Tongue (tissue), 3 donors: ENCODE measurements at places on chromosomes 2 and 18. TPM values are rescaled to one million over a fixed set of nuclear protein-coding genes. Genes with fewer than 3 reads are reported as not detected.

- DNase-seq, result no peak
Measured at GRCh38 chr18:48909721-48910120, 41.0 kb downstream of the SMAD7 start.

GRCh38 chr2:241678307-241678706, 8.3 kb downstream of the DTYMK start:
- no peak for DNase-seq

DNA sequence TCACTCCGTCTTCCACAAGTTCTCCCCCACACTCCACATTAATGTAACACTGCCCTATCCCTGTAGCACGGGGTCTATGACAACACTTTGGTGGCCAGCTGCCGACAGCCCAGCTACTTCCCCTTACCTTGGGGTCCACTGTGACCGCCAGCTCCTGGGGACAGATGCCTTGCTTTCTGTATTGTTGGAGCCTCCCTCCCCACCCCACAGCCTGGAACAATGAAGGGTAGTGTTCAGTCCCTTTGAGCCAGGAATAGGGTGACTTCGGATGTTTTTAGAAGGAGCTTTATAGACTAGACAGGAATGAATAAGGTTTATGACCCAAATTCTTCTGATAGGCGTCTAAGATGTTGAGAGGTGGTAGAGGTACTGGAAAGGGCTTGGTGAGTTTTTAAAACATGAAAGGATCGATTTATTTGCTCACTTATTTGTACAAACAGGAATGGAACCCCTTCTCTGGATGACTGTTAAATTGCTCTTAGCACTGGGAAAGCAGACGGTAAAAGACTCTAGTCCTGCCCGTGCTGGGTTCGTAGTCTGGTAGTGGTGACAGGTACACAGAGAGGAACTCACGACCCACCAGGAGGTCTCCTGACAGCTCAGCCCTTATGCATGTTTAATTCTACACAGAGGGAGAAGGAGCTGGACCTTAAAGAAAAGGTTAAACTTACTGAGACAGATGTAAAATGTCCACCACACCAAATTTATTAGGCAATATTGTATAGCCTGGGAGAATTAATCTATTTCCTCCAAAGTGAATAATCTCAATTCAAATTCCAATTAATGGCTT, 90.9 kb downstream of the MYCN start:
- DNase-seq, result no peak

GRCh38 chr2:45674035-45674816, 22.8 kb downstream of the PRKCE start:
- DNase-seq, result no peak

DNA sequence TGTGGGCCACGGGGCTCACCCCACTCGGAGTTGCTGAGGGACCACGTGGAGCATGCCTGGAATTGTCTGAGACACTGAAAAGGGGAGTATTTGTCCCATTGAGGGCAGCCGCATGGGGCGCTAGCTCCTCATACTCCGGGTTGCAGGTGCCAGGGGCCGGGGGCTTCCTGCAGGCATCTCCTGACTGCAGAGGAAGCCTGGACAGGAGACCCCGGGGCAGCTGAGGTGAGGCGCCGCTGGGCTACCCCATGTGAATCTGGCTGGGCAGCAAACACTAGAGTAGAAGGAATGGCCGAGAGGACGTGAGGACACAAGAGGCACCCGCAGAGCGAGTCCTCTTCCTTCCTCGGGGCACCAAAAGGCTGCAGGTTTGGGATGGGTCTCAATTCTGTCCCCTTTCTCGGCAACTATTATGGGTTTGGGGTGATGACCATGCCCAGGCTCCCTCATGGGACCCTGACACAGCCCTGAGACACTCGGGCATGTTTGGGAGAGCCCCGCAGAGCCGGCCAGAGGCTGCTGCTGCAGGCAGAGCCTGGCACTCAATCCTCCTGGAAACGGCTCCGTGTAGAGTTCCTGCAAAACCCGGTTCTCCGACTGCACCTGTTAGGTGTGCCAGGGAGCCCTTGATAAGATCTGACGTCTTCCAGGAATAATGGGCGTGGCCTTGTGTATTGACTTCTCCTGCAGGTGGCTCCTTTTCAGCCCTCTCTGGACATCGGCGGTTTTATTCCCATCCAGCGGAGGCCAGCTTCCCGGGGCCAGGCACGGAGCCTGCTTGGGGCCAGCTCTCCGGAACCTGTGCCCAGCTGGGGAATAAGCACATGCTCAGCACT, 77.0 kb downstream of the CTIF start:
- no peak for DNase-seq

GRCh38 chr2:1371082-1371481, 42.2 kb upstream of the TPO start:
- no peak for DNase-seq

GRCh38 chr18:79485788-79486355, 90.1 kb downstream of the NFATC1 start:
- DNase-seq, result peak; percentile 82

DNA sequence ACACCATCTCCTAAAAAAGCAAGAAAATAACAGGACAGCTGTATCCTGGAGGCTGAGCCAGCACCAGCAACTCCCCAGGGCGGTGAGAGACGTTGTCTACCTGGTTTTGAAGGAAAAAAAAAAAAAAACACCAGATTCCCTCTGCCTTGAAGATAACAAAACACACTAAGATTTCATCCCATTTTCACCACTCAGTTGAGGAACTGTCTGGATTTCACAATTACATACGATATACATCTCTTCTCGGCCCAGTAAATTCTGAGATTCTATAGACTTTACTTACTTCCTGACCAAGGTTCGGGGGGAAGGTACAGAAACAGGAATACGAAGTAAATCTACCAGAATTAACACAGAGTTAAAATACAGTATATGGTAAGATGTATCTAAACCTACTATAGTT, 8.5 kb downstream of the ZNF516 start:
- peak; percentile 39 for DNase-seq

DNA sequence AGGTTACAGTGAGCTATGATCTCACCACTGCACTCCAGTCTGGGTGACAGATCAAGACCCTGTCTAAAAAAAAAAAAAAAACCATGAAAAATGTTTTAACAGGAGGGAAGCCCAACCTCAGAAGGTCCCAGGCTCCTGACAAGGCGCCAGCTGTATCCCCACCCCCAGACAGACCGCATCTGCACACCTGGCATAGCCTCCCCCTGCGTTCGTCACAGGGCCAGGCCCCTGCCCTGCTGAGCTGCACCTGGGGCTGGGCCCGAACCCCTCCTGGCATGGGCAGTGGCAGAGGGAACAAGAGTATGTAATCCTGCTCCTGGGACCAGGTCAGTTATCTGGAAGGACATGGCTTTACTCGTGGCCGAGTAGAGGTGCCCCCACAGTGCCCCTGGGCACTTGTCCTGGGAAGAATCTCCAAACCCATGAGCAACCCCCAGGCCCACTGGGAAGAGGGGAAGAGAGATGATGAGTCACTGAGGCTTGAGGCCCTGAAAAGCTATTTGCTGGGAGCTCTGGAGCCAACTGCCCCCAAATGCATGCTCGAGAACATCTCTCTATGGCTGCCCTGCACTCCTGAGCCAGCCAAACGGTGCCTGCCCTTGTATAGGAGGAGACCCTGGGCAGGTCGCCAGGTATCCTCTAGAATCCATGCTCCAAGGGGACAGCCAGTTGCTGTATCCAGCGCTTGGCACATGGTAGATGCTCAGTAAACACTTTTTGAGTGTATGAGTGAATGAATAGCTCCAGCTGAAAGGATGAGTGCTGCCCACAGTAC, 265.5 kb downstream of the ATAD2B start:
- no peak for DNase-seq

DNA sequence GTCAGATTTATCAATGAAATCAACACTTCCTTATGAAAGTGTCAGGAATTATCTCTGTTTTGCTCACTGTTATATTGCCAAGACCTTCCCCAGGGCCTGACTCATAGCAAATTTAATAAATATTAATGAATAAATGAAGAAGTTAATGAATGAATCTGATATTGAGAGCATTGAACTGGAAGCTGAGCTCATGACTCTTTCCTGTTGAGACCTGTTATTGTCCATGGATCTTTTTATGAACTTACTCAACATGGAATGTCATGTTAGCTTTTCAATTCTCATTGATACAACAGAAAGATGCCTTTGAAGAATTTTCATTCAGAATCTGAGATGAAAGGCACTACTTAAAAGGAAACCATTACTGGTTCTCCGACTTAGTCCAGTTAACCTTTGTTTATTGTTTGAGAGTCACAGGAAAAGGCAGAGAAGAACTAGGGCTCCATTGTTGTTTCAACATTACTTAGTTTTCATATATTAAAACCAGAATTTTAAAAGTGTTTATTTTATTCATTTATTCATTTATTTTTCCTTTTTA, 90.4 kb upstream of the UNC80 start:
- DNase-seq, result no peak

DNA sequence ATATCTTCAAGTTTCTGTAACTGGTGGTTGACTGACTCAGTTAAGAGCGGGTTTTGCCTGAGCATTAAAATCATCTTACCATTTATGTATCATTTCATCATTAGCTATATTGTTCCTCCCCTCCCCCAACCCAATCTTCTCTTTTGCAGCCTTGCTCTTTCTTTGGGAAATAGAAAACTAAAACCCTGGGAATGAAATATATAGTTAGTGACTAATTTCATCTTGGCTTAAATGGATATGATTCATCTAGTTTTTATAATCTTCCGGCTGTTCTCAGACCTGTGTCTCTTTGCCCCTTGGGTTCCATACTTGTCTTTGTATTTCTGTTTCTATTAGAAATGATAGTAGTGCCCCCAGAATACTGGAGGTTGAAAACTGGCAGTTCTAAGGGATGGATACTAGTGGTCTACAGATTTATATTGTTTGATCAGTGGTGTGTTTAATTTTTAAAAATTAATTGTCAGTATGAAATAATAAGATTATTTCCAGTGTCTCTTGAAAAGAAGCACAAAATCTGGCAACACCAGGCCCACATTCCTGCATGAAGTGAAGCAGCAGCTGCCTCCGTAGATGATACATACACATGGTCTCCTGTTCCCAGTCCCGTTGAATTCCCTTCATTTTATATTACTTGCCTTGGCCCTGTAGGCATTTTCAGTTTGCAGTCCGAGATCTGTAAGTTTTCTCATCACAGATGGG, 44.5 kb downstream of the PHLPP1 start:
- peak; percentile 76 for DNase-seq

GRCh38 chr2:238423561-238424312, 3.0 kb upstream of the ASB1 start:
- DNase-seq, result no peak

DNA sequence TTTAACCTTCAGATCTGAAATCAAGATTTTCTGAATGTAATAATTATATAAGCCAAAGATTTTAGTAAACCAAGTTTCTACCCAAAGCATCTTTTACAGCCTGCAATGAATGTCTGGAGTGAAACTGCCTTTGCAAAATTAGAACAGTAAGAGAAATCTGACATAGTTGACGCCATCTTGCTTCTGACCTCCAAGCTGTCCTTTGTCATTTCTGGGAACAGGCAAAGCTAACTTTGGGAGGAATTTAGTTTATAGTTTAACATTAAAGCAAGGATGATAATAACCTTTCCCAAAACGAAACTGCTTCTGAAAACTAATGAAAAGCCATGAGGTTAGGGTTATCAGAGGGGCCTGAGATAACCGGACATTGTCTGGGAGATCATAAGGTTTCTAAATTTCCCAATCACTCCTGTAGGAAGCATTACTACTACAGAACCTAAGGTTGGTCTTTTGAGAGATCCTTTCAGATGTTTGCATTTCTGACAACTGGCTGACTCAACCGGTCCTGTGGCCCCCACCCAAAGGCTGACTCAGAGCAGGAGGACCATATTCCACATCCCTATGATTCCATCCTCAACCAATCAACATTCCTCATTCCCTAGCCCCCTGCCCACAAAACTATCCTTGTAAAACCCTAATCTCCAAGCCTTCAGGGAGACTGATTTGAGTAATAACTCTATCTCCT, 124.5 kb downstream of the TMEM131 start:
- DNase-seq, result no peak

DNA sequence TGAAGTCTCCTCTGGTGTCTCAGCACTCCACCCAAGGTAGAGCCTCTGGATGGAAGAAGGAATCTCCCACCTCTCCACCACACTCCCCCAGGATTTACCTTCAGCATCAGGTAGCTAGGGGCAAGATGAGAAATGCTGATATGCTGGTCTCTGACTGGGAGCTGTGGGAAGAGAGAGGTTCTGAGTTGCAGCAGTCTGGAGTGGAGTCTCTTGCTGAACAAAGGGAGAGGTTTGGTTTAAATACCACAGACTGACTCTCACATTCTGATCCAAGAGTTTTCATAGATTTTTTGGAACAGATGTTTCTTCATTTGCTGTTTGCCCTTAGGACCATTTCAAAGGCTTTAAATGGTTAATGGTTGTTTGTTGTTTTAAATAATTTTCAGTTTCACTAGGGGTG, 1.1 kb upstream of the CFLAR start:
- DNase-seq, result no peak

DNA sequence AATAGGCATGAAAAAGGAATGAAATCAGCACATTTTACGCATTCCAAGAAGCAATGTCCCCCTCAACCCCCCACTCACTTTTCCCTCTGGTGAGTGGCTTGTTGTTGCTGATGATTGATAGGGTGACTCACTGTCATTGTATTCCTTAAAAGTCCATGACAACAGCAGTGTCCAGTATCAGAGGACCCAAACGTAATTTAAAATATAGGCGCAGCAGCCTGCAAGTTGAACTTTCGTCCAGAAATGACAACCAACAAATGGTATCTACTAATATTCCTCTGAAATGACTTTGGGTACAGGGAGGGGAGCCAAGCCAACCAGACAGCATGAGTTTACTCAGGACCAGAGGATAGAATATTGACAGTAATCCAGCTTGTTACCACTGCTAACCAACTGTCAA, 182.9 kb upstream of the SIX3 start:
- DNase-seq, result no peak

DNA sequence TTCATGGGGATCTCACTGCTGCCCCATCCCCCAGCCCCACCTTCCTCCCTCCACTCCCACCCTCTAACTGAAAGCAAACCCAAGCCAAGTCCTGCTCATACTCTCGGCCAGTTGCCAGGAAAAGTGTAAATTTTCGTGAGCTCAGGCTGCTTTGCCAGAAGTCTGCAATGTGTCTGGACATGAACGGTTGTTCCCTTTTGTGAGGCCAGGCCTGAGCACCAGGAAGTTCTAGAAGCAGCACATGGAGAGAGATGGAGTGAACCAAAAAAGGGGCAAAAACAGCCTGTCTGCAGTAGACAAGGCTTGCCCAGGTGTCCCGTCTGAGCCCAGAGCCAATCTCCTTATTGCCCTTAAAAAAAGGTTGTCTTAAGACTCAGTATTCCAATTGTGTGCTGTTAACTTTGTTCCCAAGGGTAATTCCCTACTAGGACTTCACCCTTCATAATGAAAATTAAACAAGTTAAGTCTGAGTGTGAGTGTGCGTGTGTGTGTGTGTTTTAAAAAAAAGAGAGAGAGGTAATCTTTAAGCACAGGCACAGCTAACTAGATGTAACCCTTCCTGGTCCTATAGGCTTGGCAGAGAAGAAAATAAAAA, 247.1 kb downstream of the BCL11A start:
- DNase-seq, result peak; percentile 87

GRCh38 chr18:31857526-31858106, 85.3 kb downstream of the TRAPPC8 start:
- no peak for DNase-seq

Gene KCNG2
- total RNA-seq, result not detected

Gene THSD7B
- 9.8 TPM for total RNA-seq

Gene PSD4
- 16.4 TPM for total RNA-seq

Gene ALK
- 0.41 TPM for total RNA-seq

Gene PAPOLG
- total RNA-seq, result 19.1 TPM

Gene CREG2
- 0.92 TPM for total RNA-seq

Gene ADD2
- 2.8 TPM for total RNA-seq

Gene GAREM1
- 14.0 TPM for total RNA-seq
